Activated CD4-positive, alpha-beta T cell treated with anti-CD3 and anti-CD28 coated beads, Interleukin-2, amount 50 U/mL, for 1 hour (primary cell): ENCODE measurements at places on chromosomes 6 and 20.

DNA sequence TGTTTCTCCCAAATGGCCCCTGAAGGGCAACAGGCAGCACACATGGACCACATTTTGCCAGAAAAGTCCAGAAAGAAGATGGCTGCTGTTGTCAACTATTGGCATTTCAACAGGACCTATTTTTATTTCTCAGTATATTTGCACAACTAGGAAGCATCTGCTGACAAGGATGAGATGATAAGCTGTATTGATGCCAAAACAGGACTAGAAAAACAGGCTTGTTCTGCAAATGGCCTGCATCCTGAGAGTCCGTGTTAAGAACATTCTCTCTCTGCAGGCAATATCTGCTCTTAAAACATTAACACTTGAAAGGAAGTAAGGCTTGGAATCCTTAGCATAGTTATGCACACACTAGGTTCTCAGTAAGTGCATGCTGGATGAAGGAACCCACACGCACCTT lies 283.7 kb downstream of the ESR1 start:
- no peak for DNase-seq

DNA sequence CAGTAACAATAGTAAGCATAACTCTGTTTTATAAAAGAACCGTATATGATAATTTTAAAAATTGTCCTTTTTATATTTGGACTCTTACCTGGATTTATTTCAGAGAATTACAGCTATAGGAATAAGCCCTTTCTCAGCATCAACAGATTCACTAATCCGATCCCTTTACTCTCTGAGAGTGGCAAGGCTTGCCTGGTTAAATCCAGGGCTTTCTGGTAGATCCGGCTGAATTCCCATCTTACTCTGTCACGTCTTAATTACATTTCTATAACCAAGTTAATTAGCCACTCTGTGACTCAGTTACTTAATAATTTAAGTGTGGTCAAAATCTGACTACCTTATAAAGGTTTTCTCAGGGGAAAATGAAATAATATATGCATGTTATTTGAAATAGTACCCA lies 294.7 kb downstream of the FRK start:
- no peak for DNase-seq

- DNase-seq, result no peak
Observed at GRCh38 chr6:52310932-52311331, 26.4 kb upstream of the MCM3 start.

DNA sequence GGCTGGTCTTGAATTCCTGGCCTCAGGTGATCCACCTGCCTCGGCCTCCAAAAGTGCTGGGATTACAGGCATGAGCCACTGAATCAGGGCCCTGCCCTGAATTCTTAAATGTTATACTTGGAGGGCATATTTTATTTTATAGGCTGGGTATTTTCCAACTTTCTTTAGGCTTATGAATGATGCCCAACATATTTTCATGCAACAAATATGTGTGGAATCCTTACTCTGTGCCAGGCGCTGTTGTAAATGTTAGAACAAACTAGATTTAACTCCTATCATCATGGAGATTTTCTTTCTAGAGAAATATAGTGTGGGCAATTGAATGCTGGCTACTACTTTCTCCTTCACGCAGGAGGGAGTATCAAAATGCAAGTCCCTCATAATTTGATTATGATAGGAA lies 71.2 kb downstream of the SAMD5 start:
- DNase-seq, result no peak

- DNase-seq, result no peak
Observed at GRCh38 chr6:167111597-167111996, 11.3 kb upstream of the CCR6 start.

DNA sequence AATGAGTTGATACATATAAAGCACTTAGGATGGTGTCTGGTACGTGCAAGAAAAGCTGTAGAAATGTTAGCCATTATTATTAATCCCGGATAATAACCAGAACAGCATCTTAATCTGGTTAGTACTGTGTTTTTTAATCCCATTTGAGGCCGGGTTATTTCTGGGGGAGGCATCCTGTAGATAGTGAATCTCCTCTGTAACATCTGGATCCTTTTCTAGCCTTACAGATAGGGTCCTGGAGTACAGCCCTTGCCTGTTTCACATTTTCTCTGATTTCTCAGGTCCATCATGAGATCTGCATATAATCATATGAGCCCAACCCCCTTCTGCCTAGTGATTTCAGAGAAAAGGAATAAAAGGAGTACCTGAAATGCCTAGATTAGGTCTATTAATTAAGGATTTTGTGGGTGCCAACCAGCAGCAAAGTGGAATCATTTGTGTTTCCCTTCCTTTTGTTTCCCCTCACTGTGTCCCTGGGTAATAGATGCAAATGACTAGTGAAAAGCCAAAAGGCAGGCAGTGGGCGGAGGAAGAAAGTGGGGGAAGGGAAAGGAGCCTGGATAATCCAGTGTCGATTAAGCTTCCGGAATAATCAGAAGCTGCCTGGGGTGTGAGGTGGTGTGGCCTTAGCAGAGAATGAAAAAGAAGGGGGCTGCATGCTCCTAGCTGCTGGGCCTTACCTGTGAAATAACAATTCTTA lies 88.9 kb downstream of the SOBP start:
- DNase-seq, result no peak

GRCh38 chr6:43517505-43518357 lies 842 bp downstream of the POLR1C start:
- DNase-seq, result no peak

DNA sequence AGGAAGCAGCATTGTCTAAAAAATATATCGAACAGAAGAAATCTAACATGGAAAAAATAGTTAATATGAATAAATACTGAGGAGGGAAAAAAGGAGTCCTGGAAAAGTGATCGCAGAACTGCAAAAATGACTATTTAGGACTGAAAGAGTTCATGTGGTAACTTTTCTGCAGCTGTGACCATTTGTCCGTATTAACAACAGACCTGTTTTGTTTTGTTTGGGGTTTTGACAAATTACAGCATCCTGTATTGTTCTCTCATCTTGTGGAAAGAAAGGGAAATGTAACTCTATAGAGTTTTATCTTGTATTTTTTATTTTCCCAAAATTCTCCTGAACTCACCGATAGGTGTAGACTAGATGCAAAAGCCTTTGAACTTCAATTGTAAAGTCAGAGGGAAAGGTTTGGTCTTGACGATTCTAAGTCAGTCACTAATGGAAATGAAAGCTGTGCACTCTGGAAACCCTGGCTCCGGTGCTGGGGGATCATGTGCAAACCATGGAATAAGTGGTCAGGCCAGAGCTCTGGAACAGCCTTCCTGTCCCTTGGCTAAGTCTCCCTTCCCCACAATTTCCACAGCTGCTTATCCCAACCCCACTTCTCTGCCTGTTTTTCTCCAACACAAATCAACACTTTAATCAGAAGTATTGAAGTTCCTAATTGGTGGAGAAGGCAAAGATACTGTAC lies 51.2 kb upstream of the MARCKS start:
- no peak for DNase-seq

DNA sequence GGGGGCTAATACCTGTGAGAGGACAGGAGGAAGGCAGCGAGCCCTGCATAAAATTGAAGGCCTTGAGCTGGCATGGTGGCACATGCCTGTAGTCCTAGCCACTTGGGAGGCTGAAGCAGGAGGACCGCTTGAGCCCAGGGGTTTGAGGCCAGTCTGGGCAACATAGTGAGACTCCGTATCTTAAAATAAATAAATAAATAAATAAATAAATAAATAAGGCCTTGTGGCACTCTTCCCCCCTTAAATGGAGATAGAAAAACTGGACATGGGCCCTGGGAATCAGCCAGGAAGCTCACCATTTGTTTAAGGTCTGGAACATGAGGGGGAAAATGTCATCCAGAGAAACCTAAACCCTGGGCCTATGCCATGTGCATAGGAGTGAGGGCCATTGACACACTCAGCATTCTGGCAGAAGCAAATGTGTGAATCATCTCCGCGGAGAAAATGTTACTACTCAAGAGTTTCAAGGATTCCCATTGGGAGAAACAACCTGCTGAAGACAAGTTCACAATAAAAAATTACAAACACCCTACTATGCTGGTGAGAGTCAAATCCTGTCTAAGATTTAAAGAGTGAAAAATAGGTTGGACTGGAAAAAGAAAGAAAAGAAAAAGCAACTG lies 51.9 kb upstream of the UBR2 start:
- no peak for DNase-seq

DNA sequence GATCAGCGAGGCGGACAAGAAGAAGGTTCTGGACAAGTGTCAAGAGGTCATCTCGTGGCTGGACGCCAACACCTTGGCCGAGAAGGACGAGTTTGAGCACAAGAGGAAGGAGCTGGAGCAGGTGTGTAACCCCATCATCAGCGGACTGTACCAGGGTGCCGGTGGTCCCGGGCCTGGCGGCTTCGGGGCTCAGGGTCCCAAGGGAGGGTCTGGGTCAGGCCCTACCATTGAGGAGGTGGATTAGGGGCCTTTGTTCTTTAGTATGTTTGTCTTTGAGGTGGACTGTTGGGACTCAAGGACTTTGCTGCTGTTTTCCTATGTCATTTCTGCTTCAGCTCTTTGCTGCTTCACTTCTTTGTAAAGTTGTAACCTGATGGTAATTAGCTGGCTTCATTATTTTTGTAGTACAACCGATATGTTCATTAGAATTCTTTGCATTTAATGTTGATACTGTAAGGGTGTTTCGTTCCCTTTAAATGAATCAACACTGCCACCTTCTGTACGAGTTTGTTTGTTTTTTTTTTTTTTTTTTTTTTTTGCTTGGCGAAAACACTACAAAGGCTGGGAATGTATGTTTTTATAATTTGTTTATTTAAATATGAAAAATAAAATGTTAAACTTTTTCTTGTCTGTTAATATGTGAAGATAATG lies 2.2 kb downstream of the HSPA1B start:
- no peak for DNase-seq

GRCh38 chr20:17620371-17621228 lies 50.7 kb downstream of the DSTN start:
- no peak for DNase-seq

- no peak for DNase-seq
Observed at GRCh38 chr20:62727584-62728027, 19.0 kb downstream of the NTSR1 start.

- DNase-seq, result no peak
Observed at GRCh38 chr6:6783721-6784120, 195.2 kb downstream of the LY86 start.

DNA sequence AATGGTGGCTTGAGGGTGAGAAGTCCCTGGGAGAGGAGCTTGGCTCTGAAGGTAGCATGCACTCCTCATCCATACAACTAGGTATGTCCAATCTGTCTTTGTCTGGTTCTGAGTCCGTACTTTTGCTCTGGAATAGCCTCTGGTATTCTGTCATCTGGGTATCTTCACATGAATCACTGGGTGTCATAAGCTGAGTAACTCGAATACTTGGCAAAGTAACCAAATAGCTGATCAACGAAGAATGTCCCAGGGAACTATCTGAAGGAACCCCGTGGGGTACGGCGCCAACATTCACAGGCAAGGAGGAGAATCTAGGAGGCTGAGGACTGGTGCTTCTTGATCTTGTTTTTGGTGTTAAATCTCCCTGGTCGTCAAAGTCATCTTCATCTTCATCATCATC lies 184.8 kb downstream of the HIVEP2 start:
- DNase-seq, result no peak

- DNase-seq, result no peak
Observed at GRCh38 chr6:151911401-151911800, 103.9 kb downstream of the ESR1 start.

DNA sequence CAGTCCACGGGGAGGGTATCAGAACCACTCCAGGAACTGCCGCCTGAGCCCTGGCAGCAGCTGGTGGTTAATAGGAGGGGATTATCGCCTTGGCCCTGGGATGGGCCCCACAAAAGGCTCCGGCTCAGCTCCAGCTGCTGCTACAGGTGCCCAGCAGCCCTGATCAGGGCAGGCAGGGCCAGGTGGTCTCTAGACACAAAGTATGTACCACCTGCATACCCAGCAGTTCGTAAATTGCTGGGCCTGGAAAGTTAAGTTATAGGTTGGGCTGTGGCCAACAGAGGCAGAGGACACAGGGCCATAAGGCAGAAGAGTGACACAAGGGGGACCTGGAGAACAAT lies 35.1 kb downstream of the RRBP1 start:
- no peak for DNase-seq

DNA sequence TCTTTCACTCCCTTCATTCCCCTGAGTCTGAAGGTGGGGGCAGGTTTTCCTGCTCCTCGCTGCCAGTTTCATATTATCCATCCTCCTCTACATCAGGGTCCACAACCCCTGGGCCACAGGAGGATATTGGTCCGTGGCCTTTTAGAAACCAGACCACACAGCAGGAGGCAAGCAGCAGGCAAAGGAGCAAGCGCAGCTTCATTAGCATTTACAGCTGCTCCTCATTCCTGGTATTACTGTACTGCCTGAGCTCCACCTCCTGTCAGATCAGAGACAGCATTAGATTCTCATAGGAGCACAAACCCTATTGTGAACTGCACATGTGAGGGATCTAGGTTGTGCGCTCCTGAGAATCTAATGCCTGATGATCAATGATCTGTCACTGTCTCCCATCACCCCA lies 380.3 kb downstream of the ARHGAP18 start:
- no peak for DNase-seq

DNA sequence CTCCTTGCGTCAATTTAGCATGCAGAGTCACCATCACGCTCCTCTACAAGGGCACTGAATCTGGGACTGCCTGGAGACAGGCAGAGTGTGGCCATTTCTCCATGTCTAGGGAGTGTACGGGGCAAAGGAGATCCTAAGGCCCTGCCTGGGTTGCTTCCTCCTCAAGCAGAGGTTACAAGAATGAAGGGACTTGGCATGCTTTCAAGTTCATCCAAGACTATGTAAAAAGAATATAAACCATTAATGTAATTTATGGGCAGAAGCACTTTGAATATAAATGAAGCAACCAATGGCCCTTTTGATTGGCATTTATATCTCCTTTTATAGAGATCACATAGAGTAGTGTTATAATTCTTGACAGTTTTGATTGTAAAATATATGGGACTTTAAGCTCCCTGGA lies 137.5 kb downstream of the BTBD3 start:
- no peak for DNase-seq

DNA sequence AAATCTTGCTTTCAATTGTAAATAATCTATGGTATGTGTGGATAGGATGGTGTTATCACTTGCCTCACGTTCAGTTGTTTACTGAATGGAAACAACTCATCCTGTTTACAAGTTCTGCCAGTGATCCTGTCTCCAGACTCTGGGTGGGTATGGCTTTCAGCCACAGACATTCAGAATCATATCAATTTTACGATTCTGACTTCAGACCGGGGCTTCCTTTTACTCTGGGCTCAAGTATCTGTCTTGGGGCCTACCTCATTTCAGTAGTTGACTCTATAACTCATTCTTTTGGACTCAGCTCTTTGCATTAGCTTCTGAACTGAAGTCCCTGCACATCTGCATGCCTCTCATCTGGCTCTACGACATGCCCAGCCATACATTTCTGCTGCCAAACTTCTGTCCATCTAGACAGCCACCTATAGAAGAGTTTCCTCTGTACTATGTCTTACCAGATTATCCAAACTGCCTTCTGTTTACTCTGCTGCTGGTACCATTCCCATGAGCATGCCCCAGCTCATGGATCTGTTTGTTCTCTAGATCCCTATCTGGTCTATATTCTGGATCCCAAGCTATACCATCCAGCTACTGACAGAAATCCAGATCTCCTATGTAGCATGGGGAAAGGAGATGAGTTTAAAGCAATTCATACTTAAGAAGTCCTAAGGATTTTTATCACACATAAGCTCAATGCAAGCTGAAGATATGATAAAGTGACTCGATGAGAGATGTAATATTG lies 34.3 kb downstream of the FYN start:
- no peak for DNase-seq

GRCh38 chr6:51108563-51109234 lies 290.0 kb downstream of the TFAP2B start:
- no peak for DNase-seq

- DNase-seq, result no peak
Observed at GRCh38 chr20:11083841-11084240, 410.0 kb upstream of the JAG1 start.
